ENCODE measurements at places on chromosomes 6 and 20.

DNA sequence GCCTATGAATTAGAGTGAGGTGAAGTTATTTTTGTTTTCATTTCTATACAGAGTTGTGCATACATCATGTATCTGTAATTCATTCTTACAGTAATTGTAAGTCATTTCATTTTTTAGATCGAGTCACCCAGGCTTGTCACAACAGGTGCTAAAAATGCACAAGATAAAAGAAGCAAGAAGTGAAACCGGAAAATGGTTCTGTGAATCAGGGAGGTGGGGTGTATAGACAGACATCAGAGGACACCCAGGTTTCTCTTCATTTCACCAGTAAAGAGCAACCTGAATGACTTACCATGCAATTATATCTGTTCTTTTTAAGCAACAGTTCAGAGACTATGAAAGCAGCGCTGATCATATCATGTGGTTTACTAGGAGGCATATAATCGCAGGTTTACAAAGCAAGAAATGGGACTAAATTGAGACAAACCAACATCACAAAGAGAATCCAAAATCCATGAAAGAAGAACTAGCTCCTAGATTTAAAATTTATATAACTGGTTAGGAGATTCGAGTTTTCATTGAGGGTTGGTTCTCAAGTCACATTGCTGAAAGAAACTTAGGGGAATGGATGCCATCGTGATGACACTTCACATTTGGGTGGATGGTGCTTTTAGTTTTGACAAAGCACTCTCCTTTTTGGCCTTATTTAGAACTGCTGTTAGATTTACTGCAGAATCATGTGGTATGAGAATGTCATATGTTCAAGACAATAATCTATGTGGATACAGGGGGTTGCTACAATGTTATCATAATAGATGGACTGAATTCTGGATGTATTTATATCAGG is 27.9 kb upstream of the TBC1D7 start:
- DNase-seq, result no peak

DNA sequence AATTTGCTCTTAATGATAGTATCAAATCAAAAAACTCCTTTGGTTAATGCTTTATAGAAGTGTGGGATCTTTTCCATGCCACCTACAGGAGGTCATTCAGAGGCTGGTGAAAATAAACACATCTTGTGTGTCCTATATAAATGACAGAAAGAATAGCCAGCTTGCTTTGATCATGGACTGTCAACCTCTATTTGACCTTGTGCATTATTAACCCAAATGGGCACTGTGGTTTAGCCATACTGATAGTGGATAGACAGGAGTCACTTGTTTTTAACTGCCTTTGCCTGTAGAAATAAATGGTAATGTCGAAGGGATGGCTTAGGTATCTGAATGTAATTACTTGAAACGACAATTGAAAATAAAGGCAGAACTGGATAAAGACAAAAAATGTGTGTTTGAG is 123.8 kb downstream of the CDKAL1 start:
- no peak for DNase-seq

DNA sequence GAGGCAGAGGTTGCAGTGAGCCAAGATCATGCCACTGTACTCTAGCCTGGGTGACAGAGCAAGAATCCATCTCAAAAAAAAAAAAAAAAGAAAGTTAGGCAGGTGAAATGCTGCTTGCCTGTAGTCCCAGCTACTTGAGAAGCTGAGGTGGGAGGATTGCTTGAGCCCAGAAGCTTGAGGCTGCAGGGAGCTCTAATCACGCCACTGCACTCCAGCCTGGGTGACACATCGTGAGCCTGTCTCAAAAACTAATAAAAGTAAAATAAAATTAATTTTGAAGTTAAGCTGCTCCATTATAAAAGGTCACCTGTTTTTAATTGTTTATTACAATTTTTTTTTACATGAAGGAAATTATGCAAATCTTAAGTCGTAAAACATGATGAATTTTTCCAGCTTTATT is 23.2 kb upstream of the SAMHD1 start:
- DNase-seq, result no peak

DNA sequence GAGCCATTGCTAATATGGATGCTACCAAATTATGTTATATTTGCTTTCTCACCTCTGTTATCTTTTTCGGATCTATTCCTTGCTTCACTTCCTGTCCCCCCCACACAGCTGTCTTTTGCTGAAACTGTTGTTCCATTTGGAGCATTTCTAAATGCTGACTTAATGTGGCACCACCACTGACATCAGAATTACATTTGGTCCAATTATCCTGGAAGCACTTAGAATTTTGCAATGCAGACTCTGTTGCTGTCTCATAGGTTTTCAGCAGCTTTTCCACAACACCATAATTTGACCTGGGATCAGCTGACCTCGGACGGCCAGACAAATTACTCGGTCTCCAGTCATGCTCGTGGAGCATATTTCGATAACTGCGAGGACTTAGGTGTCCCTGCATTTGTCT is 12.8 kb downstream of the KIAA0408 start:
- DNase-seq, result no peak

DNA sequence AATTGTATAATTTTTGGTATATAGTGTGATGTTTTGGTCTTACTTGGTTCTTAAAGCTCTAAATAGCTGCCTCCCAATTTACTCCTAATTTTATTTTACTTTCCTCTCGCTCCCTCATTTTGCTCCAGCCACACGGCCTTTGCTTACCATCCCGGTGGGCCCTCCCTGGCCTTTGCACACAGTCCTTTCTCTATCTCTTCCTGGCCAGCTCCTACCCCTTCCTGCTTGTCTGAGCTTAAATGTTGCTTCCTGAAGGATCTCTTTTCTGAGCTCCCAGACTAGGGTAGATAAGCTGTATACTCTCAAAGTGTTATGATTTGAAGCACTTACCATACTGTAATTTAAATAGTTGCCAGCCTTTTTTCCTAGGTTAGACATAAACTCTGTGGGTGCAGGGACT is 121.7 kb downstream of the UTRN start:
- DNase-seq, result no peak

GRCh38 chr6:43836507-43837240 is 66.7 kb downstream of the VEGFA start:
- no peak for DNase-seq

- no peak for DNase-seq
Measured at GRCh38 chr6:170584954-170585498, 589 bp upstream of the PDCD2 start.

GRCh38 chr6:62441182-62441581 is 155.2 kb upstream of the KHDRBS2 start:
- no peak for DNase-seq

DNA sequence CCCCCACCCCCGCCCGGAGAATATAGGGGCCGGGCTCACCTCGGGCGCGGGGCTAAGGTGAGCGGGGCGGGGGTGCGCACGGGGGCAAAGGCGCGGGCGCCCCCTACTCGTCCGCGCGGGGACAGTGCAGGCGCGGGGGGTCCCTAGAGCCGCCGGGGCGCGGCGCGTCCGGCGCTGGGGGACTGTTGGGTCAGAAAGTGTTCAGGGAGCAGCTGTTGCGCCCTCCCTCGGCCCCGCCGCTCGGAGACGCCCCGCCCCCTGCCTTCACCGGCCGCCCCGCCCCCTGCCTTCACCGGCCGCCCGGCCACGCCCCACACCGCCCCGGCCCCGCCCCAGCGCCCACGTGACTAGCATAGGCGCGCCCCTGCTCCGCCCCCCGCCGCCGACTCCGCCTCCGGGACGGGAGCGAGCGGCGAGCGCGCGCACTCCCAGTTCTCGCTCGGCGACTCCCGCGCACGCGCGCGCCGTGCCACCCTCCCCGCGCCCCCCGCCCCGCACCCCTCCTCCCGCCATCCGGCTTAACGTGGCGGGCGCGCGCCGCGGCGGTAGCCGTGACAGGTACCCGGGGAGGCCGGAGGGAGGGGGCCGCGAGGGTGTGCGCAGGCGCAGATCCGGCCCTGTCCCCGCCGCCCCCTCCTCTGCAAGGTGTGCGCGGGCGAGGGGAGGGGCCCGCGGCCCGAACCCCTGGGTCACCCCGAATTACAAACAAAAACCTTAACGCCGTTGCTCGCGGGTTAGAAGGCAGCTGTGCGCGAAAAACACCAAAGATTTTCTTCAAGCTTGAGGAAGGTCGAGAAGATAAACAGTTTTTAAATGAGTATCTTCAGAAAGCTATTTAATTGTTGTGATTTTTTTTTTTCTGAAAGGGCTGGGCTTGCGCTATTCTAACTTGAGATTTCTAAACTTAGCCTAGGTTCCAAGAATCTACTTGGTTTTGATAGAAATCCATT is 704 bp upstream of the ZNF217 start:
- DNase-seq, result peak; percentile 94

- DNase-seq, result no peak
Measured at GRCh38 chr20:53220482-53221307, 248.5 kb downstream of the TSHZ2 start.

- no peak for DNase-seq
Measured at GRCh38 chr6:45522486-45522885, 144.8 kb upstream of the SUPT3H start.

DNA sequence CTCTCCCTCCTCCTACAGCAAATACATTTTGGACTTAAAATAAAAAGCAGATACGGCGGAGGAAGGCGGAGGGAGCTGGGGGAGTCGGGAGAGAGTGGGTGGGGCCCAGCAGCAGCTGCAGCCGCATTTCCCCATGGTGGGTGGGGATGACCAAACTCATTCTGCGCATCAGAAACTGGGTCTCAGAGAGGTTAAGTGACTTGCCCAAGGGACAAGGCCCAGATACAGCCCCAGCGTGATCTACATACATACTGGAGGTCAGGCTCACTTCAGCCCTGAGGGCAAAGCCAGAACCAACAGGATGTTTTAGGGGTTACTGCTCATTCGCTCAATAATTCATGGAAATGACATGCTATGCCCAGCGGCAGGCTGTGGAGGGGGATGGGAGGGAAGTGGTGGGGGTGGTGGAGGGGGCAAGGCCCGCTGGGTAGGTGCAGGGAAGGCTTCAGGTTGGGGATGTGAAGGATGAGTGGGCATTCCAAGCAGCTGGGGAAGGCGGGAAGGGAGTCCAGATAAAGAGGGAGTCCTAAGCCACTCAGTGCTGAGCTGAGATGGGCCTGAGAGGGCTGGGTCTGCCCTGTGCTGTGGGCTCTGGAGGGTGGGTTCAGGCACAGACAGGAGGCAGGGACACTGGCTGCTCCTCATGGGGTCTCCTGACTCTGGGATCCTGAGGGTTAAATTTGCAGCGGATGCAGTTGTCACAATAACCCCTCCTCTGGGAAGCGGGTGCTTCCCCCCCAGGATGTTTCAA is 31.0 kb downstream of the DLGAP4 start:
- DNase-seq, result no peak

- DNase-seq, result no peak
Measured at GRCh38 chr20:59194023-59194935, 30.7 kb downstream of the ZNF831 start.

- no peak for DNase-seq
Measured at GRCh38 chr6:148249679-148250375, 92.8 kb upstream of the SASH1 start.

- no peak for DNase-seq
Measured at GRCh38 chr20:48604426-48604825, 223.4 kb downstream of the PREX1 start.

DNA sequence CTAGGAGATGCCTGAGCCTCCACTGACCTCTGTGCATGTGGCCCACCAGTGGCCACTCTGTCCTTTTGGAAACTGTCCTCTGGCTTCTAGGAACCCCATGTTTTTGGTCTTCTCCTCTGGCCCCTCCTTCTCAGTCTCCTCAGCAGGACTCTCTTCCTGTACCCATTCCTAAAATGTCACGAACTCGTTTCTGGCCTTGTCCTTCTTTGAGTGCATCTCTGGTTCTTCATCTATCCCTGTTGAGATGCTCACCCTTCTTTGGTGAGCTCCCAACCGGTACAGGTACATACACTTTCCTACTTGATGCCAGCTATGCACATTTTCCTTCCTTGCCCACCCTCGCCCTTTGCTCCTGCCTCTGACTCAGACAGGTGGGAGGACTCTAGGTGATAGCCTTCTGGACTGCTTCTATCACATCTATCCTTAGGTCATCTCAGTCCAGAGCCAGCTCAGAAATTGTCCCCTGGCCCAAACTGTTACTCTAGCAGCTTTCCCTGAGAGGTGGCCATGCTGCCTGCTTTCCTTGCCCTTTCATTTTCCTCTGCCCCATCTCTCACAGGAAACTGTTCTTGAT is 14.8 kb upstream of the NNAT start:
- DNase-seq, result no peak

DNA sequence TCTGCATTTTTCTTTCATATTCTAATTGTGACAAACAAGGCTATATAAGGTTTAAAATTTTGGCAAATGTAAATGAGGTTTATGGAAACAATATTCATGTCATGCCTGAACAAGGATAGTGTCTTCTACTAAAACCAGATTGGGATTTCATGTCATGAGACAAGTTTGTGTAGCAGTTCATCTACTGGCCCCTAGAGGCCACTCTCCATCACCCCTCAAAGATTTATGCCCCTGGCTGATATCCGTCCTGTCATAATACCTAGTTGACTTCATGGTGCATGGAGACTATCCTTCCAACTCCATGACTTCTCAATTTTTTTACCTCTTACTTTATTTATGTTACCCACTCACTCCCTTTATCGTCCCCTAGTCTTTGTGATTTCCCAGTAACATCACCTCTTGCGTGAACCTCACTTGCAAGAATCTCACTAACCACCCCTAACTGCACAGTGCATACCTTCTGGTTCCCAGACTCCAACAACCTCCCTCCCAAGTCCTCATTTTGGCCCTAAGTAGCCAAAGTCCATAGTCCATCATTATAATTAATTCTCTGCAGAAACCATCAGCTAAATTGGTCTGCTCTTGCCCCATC is 179.8 kb downstream of the TASP1 start:
- DNase-seq, result peak; percentile 0

- no peak for DNase-seq
Measured at GRCh38 chr6:14559746-14560536, 442.4 kb downstream of the CD83 start.

DNA sequence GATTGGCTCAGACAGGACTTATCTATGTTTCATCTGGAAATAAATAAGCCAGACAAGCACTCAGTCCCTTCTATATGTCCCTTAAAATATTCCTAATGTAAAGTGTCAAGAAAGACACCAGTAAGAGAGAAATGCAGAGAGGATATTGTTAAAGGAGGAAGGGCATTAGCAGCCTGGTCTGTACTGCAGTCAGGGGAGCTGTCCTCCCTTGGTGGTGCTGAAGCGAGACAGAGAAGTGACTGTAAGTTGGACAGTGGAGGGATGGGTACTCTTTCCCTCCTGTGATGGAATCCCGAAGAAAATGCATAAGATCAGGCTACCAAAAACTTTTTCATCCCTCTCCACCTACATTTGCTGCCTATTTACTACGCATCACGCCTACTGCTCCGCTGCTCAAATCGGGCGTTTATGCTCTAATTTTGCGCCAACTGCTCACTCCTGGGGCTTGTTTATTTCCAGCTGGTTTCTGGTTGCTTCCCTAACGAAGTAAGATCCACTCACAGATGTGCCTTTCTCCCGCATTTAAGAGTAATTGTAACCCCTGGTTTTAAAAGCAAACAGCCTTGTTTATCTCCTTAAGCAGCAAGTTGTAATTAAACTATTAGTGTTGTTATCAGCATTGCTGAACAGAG is 35.2 kb downstream of the PHACTR1 start:
- DNase-seq, result peak; percentile 18

- no peak for DNase-seq
Measured at GRCh38 chr6:161154796-161155335, 119.0 kb downstream of the AGPAT4 start.

- DNase-seq, result no peak
Measured at GRCh38 chr6:135478626-135479025, 18.9 kb downstream of the AHI1 start.

Measured in stimulated activated CD4-positive, alpha-beta T cell treated with anti-CD3 and anti-CD28 coated beads, Interleukin-4, amount 100 ng/mL, for 48 hours (primary cell).